ENCODE measurements at places on chromosomes 6 and 20.

GRCh38 chr20:55095745-55096400 is 620.5 kb downstream of the DOK5 start:
- DNase-seq: no peak

GRCh38 chr20:41179961-41180360 is 42.6 kb downstream of the PLCG1 start:
- no peak for DNase-seq

- DNase-seq: no peak
Measured at GRCh38 chr6:119311514-119312142, 37.9 kb downstream of the MAN1A1 start.

- no peak for DNase-seq
Measured at GRCh38 chr6:32196682-32197616, 4.5 kb upstream of the GPSM3 start.

DNA sequence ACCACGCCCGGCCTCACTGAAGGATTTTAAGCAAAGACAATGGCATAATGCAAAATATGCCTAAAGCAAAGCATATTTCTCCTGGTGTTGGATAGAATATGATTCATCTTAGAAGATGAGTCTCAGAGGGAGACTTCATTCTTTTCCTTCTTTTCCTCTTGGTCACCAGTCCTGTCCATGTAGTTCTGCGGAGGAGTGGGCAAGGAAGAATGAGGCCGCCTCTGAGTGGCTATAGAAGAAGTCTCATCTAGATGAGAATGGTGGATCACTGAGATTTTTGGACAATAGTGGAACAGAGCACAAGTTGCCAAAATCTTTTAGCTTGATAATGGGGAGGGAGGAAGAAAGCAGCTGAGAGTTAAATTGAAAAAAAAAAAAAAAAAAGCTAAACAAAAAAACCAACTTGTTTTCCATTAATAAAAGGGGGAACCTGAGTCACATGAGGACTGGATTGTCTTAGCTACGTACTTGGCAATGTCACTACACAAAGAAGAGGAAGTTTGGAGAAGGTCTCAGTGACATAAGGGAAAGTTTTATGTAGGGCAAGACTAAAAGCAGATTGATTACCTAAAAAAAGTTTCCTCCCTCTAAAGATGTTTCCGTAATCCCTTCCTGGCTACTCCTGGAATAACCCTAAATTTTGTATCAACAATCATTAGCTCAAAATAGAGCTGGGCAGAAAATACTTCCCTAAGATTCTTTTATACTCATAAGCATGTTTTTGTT is 6.0 kb downstream of the CD83 start:
- no peak for DNase-seq

DNA sequence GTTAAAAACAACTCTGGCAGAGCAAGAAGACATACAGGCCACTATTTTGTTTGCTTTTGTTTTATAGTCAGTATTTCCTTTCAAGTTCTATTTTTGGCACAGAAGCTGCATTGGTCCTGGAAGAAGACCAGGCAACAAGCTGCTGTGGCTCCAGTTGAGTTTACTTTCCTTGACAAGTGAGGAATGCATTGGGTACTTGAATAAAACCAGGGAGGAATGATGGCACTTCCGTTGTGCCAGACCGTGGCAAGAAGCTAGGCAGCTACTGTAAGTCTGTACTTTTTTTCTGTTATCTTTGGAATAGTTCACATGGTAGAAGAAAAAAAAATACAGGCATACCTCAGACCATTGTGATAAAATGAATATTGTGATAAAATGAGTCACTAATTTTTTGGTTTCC is 66.3 kb downstream of the NCOA3 start:
- no peak for DNase-seq

DNA sequence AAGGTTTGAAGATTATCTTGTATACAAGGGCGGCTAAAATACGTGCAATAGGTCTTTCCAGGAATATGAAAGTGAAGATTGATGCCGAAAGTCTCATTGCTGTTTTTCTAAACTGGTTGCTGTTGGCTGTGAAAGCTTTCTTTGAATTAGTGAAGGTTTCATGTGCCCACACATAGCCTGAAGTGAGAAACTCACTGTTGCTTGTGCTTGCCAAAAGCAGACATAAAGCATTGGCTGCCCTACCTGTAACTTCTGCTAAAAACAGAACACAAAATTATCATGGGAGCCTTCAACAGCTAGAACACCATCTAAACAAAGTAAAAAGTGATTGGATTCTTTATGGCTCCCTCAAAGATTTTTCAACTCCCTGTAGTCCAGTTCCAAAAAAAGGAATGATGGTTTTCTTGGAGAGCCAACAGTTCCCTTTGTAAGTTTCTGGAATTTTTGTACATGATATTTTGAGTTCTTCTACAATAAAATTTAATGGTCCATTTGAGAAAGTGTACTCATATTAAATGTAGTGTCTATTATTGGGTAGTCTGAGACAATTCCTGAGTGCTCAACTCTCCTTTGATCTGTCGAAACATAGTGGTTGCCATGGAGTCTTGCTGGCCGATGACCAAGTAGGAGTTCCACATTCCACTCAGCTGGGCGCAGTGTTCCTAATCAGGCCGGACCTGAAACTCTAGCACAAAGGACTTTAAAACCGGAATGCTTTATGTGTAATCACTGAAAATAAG is 68.5 kb downstream of the PLEKHG1 start:
- DNase-seq: peak; percentile 73

GRCh38 chr6:115441651-115442050 is 619.0 kb downstream of the FRK start:
- DNase-seq: no peak

DNA sequence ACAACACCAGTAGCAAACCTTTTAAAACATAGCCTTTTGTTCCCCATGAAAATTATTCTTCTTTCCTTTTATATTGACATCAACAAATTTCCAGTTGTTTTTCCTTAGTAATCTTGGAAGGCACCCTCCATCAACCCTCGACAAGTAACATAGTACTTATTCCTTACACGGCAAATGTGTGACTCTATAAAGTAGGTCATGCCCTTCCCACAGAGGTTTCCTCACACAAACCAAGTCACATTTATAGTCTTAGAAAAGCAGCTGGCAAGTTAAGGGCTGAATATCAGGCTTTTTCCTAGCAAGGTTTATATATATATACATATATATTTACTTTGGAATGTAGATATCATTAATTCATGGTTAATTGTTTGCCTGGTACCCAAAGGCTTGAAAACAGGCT is 371.5 kb downstream of the SYNE1 start:
- DNase-seq: no peak

- no peak for DNase-seq
Measured at GRCh38 chr6:68637782-68638181, 2.7 kb downstream of the ADGRB3 start.

DNA sequence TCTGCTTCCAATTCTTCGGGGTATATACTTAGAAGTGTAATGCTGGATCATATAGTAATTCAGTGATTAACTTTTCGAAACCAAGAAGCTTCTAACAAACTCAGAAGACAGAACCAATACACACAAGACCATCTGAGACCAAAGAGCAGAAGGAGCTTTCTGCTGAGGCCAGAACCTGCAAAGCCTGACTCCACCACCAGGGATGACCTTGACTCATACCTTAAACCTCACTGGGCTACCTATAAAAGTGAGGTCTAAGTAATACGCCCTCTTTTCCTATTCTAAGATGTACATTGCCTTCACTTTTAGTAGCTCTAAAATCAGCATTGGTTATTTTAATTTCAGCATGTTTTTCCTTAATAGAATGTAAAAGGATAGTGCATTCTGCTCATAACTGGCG is 84.8 kb downstream of the FOXF2 start:
- no peak for DNase-seq

GRCh38 chr6:164069350-164069990 is 655.0 kb downstream of the QKI start:
- DNase-seq: no peak

GRCh38 chr6:24053057-24053456 is 73.0 kb upstream of the NRSN1 start:
- DNase-seq: no peak

GRCh38 chr20:60882836-60883235 is 369.2 kb upstream of the CDH4 start:
- no peak for DNase-seq

DNA sequence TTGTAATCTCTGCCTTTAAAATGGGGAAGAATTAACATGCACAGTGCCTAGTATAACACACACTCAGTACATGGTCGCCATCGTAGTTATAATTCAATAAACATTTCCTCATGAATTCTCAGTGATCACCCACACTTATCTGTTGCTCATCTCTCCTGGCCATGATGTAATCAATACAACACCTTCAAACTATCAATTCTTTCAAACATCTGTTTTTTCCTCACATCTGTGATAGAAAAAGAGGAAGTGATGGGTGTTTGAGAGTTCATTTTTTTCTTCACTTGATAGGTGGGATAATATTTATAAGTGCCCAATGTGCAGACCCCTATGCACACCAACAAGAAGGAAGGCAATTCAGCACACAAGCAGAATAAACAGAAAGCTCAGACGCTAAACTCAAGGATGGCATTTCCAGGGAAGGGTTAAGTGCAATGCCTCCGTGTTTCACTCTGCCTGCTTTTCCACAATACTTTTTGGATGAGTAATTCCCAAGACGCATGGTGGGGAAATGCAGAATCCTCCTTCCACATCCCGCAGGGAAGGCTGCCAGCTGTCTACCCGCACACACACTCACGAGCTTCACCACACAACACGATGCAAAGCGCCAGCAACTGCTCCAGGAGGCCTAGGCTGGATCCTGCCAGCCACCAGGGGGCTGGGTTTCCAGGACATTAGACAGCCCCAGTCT is 100.3 kb downstream of the GMPR start:
- peak; percentile 38 for DNase-seq

DNA sequence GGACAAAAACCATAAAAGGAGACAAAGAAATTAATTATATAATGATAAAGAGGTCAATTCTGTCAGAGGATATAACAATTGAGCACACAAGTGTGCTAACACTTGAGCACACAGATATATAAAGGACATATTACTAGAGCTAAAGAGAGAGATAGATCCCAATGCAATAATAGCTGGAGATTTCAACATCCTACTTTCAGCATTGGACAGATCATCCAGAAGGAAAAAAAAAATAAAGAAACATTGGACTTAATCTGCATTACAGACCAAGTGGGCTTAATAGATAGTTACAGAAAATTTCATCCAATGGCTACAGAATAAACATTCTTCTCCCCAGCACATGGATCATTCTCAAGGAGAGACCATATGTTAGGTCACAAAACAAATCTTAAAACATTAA is 9.9 kb downstream of the VNN1 start:
- no peak for DNase-seq

- no peak for DNase-seq
Measured at GRCh38 chr20:49610691-49611538, 43.0 kb upstream of the PTGIS start.

- DNase-seq: no peak
Measured at GRCh38 chr20:42173440-42173839, 555.3 kb upstream of the CHD6 start.

- no peak for DNase-seq
Measured at GRCh38 chr6:14460556-14460955, 343.0 kb downstream of the CD83 start.

DNA sequence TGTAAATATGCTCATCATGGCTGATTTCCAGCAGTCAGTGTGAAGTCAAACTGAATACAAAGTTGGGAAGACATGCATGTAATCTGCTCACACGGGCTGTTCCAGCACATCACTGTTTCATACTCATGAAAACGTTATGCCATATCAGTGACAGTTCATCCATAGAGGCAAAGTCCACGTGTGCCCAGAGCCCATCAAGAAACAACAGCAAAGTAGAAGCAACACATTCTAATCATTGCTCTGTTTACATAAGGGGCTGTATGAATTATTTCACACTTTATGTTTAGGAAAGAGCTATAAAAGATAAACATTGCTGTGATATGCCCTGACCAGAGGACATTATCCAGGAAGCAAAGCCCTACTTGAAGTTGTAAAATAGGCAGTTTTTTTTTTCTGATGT is 157.0 kb upstream of the ENPP5 start:
- no peak for DNase-seq

DNA sequence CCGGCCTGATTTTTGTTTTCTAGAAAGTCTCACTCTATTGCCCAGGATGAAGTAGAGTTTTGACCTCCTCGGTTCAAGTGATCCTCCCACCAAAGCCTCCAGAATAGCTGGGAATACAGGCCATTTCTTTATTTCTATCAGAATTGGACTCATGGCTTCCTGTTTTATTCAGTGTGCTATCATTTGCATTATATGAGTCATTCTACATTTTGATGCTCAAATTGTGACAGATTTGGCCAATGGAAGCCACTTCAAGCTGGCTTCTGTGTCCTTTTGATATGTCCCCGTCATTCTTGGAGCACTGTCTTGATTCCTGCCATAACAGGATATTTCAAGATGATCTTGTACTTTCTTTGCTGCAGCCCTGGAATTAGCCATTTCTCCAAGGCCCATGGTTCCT is 75.1 kb downstream of the CNBD2 start:
- DNase-seq: no peak

DNA sequence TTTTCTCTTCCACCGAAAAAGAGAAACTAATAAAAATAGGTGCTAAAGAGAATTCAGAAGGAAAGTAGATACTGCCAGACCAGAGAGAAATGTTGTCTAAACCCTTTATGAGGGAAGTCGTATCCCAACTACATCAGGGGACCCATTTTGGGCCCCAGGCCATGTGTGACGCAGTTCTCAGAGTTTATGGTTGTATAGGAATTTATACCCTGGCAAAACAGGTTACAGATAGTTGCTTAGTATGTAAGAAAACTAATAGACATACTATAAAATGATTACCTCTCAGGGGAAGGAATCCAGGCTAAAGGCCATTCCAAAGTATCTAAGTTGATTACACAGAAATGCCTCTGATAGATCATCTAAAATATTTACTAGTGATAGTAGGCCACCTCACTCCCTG is 28.6 kb upstream of the SLC52A3 start:
- DNase-seq: no peak

DNA sequence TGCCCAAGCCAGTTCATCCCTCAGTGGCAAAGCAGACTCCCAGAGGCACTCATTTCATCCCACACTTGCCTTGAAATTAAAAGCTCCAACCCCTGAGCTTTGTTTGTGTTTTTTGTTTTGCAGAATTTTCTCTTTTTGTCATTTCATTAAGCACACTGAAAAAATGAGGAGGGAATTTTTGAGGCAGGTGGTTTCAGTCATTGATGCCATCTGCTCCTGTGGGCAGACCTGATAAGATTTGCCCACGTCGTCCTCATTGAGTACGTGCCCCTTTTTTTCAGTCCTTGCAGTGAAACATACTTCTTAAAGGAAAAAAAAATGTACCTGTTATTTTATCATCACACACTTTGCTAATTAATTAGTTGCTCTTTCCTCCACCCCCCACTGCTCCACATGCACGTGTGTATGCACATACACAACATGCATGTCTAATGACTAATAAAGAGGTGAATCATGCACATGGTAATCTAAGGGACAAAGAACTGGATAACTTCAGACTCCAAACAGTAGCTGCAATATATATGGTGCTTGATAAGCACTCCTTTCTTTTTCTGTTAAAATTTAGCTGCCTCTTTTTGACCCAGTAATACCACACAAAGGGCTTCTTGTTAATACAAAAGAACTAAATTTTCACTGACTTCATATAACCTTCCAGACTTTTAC is 102.1 kb upstream of the TMEM181 start:
- DNase-seq: no peak
